Glutamatergic neuron (in vitro differentiated cells): ENCODE measurements at places on chromosomes 2 and 18. TPM values are rescaled to one million over a fixed set of nuclear protein-coding genes. Genes with fewer than 3 reads are reported as not detected.

- DNase-seq: peak; percentile 37
Measured at GRCh38 chr2:151946899-151947812, 118.9 kb upstream of the ARL5A start.

GRCh38 chr2:240566203-240567136 is 1.8 kb upstream of the RNPEPL1 start:
- DNase-seq: peak; percentile 83

DNA sequence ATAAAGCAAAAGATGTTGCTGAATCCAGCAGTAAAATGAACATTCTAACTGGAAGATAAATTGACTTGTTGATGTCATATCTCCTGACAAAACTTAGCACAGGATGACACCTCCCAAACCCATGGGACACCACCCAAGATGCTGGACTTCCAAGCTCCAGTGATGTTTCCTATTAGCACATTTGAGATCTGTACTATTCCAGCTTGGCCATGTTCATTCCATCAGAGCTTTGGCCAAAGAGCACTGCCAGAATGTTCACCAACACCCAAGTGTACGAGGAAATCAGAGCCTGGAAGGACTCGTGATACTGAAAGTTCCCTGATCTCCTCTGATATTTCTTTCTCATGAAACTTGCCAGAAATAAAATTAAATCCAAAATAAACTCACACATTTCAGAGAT is 44.7 kb downstream of the PID1 start:
- no peak for DNase-seq

DNA sequence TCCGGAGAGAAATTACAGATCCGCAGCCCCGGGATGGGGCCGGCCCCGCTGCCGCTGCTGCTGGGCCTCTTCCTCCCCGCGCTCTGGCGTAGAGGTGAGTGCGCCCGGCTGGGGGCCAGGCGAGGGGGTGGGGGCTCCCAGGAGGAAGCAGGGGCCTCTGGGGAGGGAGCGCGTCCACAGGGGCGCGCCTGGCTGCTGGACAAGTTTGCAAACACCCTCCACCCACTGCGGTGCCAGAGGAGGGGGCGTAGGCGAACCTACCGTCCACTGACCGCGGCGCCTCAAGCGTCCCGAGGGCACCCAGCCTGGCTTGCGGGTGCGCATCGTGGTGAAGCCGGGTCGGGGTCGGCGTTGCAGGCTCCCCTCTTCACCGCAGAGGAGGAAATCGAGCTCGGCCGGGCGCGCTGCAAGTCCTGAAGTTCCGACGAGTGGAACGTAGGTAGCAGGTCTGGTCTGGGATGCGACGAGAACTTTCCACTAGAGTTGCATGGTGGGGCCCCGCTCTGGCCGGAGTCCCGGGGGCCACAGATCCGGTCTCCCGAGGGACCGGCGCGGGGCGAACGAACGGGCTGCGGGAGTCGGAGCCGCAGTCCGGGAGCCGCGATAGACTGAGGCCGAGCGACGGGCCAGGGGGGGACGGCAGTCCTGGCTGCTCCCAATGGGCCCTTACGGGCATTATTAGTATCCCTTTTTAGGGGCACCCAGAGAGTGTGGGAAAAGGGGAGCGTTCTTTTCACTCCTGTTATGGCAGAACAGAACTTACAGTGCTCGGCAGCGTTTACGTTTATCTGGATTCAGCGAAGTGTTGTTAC is 502 bp downstream of the MERTK start:
- peak; percentile 62 for DNase-seq

- no peak for DNase-seq
Measured at GRCh38 chr2:130261970-130262760, 63.9 kb upstream of the TUBA3E start.

DNA sequence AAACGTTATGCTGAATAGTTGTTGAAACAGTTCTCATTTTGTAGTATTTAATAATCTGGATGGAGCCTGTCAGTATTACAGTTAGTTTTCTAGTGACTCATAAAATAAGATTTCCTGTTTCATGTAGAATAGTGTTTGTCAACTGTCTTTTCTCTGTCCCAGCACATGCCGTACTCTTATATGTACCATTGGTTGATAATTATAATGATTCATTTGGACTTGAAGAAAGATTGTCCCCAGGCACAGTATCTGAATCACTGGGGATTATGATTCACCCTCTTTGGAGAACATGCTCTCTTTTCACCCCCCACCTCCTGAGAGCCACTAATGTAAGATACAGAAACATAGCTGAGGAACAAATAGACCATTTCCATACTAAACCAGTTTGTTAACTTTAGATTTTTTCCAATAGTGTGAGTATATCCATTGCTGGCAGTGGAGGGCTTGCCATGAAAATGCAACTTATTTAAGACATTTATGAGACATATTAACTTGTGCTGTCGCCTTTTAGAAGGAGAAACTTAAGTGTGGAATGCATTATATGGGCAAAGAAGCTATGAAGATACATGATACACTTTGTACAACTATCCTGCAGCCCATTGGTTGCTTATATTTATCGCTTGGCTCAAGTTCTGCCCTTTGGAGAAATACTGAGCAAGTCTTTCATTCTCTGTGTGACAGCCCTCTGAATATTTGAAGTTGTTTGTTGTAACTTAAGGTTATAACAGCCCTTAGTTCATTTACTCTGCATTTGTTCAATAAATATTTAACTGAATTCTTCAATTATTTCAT is 12.4 kb downstream of the COPS8 start:
- no peak for DNase-seq

GRCh38 chr2:169653636-169654035 is 40.6 kb downstream of the CFAP210 start:
- no peak for DNase-seq

LYPD6B gene
- total RNA-seq: 0.69 TPM

- DNase-seq: no peak
Measured at GRCh38 chr2:39411181-39411944, 25.7 kb downstream of the MAP4K3 start.

DNA sequence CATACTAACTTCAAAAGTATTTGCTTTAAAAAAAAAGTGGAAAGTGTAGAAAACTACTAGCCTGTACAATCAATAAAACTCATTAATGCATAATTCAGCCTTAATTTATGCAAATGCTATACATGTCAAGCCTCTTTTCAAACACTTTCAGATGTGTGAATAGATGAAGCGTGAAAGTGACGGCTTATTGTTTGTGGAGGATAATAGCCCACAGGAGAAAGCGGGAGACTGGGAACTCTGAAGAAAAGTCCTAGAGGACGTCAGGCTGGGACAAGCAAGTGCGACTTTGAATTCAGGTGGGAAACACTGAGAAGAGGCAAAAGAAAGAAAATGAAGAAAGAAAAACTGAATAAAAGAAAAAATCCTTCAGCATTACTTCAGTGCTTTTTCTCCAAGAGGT is 108.5 kb downstream of the STK39 start:
- no peak for DNase-seq

- DNase-seq: no peak
Measured at GRCh38 chr2:10407841-10408648, 40.1 kb downstream of the ODC1 start.
